Left cardiac atrium (tissue), 4 donors: ENCODE measurements at places on chromosomes 7 and 10. TPM values are rescaled to one million over a fixed set of nuclear protein-coding genes. Genes with fewer than 3 reads are reported as not detected.
A peak's percentile ranks its signal among the peaks of the same experiment; 100 is the strongest.

DNA sequence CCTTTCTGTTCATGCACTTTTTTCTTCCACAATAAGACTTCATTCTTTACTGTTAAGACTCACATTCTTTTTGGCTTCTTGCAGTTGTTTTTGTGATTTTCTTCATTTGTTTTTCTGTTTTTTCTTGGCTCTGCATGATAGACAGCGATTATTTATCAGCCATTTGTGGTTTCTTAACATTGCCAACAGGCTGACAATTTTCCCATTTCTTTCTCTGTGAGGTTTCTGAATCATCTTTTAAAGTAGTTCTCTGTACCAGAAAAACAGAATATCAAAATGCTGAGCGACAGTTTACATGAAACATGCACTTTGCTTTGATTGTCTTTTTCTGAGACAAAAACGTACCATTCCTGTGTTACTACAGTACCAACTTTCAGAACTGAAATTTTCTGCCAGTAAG is 334.2 kb upstream of the MAGI2 start:
- no peak for DNase-seq

The FAM13C gene
- total RNA-seq = 4.6 TPM

GRCh38 chr7:18437101-18437500 is 58.4 kb upstream of the HDAC9 start:
- DNase-seq = no peak

The TBXAS1 gene
- total RNA-seq = 10.0 TPM

- no peak for DNase-seq
Measured at GRCh38 chr10:1074748-1075308, 18.6 kb downstream of the WDR37 start.

The PRLHR gene
- total RNA-seq = not detected

GRCh38 chr7:134396031-134396430 is 62.9 kb downstream of the AKR1B1 start:
- DNase-seq = no peak

DNA sequence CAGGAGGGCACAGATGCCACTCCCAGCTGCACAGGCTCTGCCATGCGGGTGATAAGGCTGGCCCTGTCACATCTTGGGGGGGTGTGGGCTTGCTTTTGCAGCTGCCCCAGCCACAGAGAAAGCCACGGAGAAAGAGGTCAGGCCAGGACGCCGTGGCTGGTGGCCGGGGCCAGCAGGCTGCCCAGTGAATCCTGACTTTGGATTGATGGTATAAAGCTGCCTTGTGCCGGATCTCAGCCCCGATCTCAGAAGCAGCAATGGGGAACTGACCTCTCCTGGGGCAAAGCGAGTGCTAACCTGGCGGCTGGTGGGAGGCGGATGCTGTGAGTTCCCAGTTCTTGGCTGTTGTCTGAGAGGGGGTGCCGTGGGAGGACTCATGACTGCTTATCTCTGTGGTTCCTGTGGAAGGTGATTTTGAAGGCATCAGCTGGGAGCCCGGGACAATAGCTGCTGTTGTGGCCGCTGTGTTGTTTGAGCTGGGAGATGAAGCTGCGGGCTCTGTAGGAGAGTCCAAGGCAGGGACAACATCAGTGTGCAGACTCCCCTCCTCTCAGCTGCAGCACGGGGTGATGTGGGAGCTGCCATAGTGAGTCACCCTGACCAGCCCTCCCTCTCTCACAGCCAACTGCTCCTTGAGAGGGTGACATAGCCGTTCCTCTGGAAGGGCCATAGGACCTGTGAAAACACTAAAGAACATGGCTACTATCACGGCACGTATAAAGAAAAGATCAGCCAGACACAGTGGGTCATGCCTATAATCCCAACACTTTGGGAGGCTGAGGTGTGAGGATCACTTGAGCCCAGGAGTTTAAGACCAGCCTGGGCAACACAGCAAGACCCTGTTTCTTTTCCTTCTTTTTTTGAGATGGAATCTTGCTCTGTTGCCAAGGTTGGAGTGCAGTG is 17.0 kb downstream of the IL15RA start:
- no peak for DNase-seq

DNA sequence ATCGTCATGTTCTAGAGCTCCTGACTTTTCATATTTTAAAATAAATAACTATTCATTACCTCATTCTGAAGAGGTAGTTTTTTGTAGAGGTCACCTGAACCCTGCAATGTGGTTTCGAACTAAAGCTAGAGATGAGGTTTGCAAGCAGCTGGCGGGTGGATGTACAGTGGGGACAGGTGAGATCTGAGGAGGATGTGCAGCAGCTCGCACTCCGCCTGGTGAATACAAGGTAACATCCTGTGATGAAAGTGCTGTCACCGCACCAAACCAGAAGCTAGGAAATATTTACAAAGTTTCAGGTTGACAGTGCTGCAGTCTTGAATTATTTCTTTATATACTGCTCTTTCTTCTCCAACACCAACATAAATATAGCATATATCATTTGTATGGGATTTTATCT is 26.5 kb downstream of the NDUFB2 start:
- DNase-seq = no peak

DNA sequence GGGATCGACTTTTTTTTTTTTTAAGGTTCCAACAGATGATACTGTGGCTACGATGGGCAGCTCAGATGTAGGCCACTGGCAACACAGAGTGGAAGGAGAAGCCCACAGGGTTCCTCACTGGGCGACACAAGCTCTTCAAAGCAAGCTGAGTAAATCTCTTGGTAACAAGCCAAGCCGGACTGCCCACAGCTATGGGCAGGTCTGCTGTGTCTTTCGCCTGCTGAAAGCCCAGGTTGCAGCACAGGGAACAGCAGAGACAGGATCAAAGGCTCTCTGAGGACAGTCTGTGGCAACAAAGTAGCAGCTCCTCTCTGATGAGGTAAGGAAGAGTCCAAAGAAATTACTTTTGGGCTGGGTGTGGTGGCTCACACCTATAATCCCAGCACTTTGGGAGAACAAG is 83.6 kb downstream of the KCNMA1 start:
- no peak for DNase-seq

The FANK1 gene
- 0.88 TPM for total RNA-seq

GRCh38 chr7:28397141-28397540 is 15.2 kb upstream of the CREB5 start:
- DNase-seq = no peak

The AKR1B1 gene
- total RNA-seq = 391 TPM

DNA sequence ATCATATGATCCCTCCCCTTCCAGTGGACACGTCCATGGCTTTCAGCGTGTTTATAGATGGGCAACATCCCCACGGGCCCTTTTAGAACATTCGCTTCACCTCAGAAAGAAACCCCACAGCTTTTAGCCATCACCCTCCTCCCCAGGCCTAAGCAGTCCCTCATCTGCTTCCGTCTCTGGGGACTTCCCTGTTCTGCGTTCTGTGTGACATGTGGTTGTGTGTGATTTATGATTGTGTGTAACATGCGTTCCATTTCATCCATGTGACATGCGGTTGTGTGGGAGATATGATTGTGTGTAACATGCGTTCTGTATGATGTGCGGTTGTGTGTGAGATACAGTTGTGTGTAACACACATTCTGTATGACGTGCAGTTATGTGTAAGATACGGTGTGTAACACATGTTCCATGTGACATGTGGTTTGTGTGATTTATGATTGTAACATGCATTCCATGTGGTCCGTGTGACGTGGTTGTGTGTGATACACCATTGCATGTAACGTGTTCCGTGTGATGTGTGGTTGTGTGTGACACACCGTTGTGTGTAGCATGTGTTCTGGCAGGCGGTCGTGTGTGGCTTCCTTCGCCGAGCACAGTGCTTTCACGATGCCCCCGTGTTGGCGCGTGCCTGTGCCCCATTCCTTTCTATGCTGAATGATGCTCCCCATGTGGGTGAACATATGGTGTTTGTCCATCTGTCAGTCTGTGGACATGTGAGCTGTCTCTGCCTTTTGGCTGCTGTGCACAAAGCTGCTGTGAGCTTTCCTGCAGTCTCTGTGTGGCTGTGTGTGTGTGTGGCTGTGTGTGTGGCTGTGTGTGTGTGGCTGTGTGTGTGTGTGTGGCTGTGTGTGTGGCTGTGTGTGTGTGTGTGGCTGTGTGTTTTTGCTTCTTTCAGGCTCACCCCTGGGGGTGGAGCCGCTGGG is 26.2 kb downstream of the PWWP2B start:
- no peak for DNase-seq

The SLC26A3 gene
- total RNA-seq = not detected

The DNAJC12 gene
- total RNA-seq = 3.7 TPM

DNA sequence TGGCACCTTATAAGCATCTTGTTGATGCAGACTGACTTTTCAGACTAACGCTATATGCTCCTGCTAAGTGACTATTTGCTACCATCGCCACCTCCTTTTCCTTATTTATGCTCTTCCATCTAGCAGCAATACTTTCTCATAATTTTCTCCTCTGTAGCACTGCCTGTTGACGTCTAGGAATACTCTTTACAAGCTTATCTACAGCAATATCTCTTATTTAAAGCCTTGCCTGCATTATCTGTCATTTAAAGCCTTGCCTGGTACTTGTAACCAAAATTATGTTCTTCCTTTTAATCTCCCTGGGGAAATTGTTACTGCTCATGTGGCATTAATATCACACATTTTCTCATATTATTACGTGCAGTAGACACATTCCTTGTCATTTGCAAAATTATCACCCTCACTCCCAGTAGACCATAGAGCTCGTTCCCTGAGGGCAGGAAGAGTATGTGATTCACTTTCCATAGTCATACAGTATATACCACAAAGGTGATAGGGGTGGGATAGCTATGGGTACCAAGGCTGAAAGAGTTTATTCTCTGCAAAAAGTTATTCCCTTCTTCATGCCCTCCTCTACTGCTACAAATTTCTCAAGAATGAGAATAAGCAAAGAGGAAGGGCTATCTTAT is 359.7 kb upstream of the PCDH15 start:
- DNase-seq = no peak

DNA sequence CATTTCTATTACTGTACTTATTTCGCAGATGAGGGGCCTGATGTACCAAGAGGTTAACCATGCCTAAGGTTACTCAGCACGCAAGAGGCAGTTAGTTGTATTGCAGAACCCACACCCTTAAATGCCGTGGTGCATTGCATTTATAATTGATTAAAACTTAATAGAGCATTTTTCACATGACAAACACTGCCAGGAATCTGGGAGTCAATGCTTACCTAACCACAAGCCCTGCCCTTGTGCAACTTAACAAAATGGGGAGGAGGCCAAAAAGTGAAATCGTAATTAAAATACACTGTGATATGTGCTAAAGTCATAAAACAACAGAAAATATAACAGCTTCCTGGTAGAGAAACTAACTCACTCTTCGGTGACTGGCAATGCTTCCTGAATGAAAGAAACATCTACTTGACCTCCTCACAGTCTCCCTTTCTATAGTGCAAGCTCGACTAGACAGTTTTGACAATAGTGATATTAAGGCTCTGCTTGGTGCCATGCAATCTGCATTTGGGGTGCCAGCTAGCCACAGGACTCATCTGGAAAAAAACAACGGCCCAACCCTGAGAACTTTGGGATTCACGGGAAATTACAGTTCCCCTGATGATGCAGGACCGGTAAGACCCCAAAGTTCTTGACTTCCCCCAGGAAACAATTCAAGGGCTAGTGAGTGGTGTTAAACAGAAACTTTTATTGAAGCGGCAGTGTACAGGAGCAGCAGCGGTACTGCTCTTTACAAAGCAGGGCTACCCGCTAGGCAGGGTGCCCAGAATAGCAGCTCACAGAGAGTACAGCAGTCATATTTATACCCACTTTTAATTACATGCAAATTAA is 612.4 kb downstream of the TNS3 start:
- no peak for DNase-seq

The NPY gene
- total RNA-seq = not detected

- no peak for DNase-seq
Measured at GRCh38 chr10:48500771-48501170, 104.1 kb downstream of the ARHGAP22 start.

- no peak for DNase-seq
Measured at GRCh38 chr10:65581426-65582026, 1344.3 kb upstream of the LRRTM3 start.

GRCh38 chr7:93890464-93891068 is at the start of gene TFPI2:
TFPI2 (minus strand) TSS chr7:93890753; CDS start chr7:93890678, 75 bp downstream.
- peak; percentile 24 for DNase-seq

GRCh38 chr10:4984223-4984622 is 19.4 kb downstream of the AKR1C2 start:
- DNase-seq = no peak

GRCh38 chr7:5424749-5425506 is 1.3 kb upstream of the TNRC18 start:
- DNase-seq = peak; percentile 71

GRCh38 chr7:80453699-80454340 is 58.0 kb downstream of the GNAT3 start:
- no peak for DNase-seq

GRCh38 chr10:101450277-101451080 is 96.5 kb downstream of the BTRC start:
- no peak for DNase-seq

DNA sequence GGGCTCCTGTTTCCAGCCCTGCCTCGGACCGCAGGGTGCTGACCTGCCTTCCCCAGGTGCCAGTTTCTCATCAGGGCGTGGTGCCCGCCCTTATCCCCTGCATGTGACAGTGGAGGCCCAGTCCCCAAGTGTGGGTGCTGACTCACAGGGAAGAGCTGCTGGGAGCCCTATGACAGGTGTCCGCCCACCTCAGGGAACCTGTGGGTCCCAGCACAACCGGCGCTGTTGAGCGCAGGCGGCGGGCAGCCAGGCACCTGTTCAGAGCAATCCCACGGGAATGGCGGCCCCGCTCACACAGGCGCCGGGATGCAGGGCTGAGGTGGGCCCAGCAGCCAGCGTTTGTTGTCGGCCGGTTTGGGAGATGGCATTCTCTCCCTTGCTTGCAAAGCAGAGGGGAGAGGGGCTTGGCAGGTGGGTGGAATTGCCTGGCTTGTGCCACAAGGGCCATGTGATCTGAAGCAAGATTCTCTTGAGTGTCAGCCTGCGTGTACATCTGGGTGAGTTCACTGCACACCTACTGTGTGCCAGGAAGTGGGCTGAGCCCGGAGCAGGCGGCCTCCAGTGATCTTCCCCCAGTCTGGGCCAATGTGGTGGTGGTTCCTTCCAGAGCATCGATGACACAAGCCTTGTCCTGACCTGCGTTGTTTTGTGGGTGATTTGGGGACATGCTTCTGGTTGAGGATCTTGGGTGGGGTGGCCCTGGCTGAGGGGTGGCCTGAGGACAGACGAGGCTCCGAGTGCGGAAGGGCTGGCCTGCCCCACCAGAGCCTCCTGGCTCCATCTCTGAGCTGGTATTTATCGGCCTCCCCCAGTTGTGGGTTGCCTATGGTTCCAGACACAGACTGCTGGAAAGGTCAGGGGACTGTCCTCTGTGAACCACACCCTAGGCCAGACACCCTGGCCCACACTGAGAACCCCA is 2.4 kb downstream of the PWWP2B start:
- peak; percentile 25 for DNase-seq
